Activated CD4-positive, alpha-beta memory T cell treated with anti-CD3 and anti-CD28 coated beads for 36 hours (primary cell): ENCODE measurements at places on chromosomes 12 and 14. TPM values are rescaled to one million over a fixed set of nuclear protein-coding genes. Genes with fewer than 3 reads are reported as not detected.

GRCh38 chr12:51531978-51532497, 59.0 kb upstream of the SCN8A start:
- peak; percentile 82 for DNase-seq

DNA sequence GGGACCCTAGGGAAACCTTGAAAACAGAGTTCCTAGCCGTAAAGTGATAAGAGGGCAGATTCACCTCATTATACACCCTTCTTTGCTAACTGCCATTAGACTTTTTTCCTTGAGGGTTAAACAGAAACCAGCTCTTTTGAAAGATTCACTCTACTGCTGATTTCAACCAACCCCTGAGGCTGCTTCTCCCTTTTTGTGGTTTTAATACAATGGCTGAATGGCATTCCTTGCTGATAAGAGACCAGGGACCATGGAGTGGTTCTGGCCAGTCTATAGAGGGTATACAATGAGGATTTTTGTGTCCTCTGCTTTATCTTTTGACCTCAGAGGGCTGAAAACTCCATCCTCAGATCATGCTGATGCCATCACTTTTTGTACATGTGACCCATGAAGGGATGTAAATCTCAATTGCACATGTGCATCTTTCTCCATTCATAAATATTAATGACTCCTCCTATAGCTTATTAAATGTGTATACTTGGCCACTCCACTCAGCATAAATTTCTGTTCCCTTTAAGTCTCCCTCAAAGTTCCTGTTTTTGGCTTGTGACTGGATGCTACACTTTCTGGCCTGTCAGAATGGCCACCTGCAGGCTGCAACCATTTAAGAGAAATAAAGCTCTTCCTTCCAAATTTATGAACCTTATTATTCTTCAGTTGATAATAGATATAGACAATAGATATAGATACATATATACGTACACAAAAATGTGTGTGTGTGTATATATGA, 233.8 kb upstream of the SEL1L start:
- DNase-seq = no peak

DNA sequence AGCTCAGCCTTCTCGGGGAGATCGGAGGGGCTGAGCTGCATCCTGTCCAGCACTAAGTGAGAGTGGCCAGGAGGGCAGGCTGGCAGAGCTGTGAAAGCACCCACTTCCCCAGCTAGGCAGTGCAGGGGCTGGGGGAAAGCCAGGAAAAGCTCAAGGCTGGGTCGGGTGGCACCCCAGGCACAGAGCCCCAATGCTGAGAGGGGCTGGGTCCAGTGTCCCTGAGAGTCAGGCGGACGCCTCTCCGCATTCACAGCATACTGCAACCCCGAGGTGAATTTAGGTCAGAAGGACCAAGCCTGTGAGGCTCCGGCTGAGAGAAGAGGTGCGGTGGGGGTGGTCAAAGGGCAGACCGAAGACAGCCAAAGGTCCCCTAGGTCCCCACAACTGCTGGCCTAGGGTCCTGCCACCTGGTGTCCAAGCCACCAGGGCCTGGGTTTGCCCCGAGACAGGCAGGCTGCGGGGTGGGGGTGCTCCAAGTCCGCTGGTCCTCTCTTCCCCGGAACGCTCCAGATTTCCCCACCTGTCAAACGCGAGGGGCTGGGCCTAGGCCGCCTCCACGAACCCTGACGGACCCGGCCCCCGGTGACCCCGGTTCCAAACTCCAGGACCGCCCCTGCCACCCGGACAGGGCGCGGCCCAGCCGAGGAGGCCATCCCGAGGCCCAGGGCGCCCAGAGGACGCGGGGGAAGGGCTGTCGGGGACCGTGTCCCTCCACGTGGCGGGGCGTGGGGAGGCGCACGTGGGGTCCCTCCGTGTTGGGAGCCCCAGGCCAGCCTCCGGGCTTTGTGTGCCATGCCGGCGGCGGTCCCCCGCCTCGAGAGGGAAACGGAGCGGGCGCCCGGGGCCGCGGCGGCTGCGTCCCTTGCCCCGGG, 527 bp downstream of the CAMKK2 start:
- DNase-seq = peak; percentile 30

DNA sequence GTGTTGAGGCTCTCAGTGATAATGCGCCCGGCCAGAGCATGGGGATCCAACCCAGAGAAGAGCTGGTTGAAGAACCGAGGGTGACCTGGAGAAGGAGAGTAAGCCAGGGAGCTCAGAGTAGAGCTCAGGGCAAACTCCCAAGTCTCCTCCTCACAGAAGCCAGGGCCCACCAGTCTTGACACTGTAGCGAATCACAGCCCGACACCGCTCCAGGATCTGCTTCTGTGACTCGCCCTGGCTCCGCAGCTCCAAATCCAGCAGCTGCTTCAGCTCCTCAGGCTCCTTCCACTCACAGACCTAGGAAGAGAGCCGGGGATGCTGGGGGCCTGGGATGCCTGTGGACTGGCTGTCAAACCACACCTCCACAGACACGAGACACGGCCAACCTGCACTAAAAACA, 8.2 kb upstream of the ZNF740 start:
- no peak for DNase-seq

- DNase-seq = no peak
These were observed 12.0 kb upstream of the SLC2A14 start for GRCh38 chr12:7884689-7885088.

ADAM21 gene
- total RNA-seq = 0.15 TPM

BICDL1 gene
- total RNA-seq = 155 TPM
